ENCODE measurements at places on chromosomes 16 and 17.
A peak's percentile ranks its signal among the peaks of the same experiment; 100 is the strongest.

DNA sequence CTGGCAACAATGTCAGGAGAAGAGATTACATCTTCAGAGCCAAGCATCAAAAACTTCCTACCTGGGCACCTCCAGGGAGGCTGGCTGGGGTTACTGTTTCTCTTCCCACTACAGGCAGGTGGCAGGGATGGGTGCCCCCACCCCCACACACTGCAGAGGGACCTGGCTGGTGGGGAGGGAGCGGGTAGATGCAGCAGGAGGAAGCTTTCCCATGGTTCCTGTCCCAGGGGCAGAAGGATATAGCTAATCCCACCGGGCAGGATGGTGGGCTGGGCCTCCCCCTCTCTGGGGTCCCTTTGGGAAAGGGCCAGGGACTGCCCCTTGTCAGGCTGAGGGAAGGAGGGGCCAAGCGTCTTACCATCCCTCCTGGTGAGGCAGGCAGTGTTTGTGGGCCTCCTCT, 16.7 kb upstream of the MTMR4 start:
- no peak for DNase-seq

DNA sequence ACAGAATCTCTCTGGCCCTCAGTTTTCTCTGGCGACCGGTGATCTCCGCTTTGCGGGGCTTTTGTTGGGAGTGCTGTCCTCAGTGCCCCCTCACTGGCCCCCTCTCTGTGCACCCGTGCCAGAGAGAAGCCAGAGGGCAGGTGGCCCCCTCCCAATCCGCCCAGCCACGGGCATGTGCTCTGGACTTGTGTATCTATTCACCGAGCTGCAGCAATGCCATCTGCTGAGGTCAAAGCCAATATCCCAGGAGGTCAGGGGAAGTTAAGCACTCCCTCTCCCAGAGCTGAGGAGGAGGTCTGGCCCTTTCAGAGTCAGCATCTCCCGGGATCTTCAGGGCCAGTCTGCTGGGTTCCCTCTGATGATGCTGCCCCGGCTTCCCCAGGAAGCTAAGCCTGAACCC, 5.1 kb downstream of the CACNG5 start:
- no peak for DNase-seq

DNA sequence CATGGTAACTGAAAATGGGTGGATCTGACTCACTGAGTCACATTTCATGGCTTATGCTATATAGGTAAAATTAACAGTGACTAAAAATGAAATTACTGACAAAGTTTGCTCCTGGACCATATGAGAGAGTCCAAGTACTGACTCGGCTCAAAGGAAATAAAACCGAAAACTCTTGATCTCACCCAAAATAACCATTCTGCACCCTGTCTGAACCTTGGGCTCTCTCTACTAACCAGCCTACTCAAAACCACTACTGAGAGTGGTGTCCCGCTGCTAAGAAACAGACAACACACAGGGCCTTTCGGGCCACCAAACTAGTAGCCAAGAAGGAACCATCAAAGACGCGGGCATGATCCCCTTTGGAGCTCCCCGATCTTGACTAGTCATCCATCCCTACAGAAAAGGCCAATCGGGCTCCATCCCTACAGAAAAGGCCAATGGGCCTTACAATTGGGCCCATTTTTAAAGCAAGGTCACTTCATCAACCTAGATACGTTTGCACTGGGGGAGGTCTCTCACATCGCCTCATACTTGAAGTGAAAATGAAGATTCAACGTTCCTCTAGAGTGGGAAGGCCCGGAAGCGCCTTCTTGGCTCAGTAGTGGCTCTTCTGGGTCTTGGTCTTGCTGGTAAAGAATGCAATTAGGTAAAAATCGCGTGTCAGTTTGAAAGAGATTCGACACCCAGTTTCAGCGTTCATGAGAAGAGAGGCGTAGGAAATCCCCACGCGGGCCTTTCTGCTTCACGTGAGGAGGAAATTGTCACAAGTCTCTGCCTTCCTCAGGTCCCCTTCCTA, 720 bp upstream of the ZPBP2 start:
- DNase-seq = peak; percentile 23

DNA sequence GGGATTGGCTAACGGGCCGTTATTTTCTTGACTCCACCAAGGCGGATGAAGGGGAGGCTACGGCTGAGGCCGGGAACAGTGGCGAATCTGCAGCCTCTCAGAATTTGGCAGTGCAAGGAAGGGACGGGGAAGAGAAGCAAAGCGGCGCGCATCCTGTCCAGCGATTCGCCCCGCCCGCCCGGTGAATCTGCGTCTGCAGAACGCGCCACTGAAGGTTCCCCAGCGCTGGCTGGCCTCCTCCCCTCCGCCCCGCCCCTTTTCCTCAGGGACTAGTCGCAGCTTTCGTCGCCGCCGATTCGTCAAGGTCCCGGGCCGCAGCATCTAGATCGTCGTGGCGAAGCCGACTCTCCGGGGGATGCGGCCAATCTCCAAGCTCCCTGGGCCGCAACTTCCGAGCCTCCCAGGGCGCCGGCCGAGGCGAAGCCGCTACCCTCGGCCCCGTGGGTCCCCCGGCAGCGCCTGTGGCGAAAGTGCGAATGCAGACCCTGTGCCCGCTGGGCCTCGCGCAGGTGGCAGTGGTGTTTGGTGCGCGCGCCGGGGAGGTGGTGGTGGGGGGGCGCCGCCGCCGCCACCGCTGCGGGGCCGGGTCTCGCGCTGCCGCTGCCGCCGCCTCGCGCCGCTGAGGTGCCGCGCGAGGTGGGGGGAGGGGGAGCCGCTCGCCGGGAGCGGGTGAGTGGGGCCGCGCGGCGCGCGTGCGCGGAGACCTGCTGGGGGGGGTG, at the start of gene SETD1A:
SETD1A (plus strand) TSS at position 299 of the 719 bp plus-strand sequence. CDS start 978 bp downstream, outside the sequence.
- peak; percentile 93 for DNase-seq

DNA sequence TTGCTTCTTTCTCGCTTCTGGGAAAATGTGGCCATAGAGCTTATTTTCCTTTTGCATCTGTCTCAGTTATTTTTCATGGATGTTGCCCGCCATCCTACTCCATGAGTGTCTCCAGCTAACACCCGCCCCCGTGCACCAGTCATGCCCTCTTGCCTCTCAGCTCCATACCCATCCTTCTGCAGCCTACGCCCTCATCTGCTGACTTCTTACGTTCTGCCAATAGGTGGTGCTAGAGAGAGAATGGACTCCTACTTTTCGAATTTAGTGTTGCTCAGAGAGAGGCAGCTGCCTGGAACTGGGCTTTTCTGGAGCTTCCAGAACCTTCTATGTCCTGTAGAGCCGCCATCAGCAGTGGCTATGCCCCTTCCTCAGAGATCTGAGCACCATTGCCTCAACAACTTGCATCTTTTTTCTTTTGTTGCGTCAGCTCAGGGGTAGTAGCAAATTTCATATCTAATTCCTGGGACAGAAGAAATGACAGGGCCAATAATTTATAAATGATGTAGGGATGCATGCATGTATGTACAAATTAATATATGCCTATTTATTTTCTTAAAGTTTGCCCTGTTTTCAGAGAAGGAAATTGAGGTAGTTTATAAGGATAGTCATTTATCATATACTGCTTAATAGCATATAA, 119.7 kb upstream of the MYOCD start:
- DNase-seq = no peak

GRCh38 chr17:75899353-75899752, 2.6 kb upstream of the TRIM65 start:
- DNase-seq = no peak

DNA sequence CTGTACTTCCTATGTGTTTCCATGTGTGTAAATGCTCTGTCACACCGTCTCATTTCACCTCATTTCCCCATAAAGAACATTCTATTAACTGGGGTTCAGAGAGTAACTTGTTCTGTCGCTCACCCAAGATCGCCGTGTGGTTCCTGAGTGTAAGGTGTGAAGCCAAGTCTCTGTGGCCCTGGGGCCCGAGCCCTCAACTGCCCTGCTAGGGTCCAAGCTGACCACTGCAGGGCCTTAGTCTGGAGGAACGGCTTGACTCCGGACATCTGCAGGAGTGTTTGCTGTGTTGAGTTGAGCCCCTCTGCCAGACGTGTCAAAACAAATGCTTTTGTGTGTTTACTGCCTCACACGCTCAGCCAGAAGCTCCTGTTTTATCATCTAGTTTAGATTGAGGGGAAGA, 244.1 kb downstream of the CCDC182 start:
- no peak for DNase-seq

DNA sequence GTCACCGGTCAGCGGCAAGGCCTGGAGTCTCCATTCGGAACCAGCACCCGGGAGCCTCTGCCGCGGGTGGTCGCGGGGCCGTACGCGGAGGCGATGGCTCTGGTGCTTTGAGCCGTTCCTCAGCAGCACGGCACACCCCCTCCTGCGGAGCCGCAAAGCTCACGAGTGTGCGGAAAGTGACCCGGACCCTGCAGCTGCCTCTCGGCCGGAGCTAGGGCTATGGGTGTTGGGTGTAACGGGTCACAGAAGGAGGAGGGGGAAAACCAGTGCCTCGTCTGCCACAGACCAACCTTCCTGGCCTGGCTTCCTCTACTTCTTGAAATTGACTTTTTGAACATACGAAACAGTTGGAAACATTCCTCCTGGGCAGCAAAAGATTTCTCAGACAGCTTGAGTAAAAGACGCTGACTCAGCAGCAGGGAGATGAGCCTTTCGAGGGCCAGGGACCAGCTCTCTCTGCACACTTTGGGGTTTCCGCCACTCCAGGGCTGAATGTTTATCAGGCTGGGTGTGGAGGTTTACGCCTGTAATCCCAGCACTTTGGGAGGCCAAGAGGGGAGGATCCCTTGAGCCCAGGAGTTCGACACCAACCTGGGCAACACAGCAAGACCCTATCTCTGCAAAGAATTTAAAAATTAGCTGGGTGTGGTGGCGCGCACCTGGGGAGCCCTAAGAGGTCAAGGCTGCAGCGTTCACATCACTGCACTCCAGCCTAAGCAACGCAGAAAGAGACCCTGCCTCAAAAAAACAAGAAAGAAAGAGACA, 26.4 kb upstream of the PITPNA start:
- no peak for DNase-seq

DNA sequence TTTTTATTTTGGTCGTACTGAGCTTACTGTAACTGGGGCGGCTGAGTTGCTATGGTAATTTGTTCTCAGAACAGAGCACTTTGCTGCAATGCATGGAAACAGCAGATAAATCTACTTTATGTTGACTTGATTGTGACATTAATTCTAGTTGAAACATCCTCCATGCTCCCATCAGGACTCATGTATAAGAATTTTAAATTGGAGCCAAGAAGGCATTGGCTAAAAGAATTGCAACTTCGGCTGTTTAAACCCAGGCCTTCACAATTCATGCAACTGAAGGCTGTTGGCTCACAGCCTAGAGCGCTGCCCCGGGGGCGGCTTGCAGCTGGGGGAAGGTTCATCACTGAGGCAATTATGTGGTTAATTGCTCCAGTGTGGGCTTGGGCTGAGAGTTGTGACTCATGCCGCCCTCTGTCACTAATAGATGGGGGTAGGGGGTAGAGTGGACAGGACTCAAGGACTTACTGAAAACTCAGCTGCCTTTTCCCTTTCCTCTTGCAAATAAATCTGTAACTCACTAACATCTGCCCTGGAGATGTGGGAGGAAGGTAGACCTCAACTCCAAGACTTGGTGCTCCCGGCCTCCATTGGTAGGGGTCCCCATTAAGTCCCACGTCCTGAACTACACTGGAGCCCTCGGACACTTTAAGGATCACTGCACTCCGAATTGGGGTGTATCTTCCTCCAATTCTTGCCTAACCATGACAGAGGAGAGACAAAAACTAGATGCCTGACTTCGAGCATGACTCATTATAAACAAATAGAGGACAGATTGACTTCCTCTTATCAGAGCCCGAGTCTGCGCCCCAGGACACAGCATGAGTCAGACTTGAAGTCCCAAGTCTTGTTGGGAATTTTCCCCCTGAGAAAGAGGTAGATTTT, 37.5 kb downstream of the ERCC4 start:
- DNase-seq = no peak
